ENCODE measurements at places on chromosomes 6 and 20.

- no peak for DNase-seq
These were observed 723 bp downstream of the AKIRIN2 start for GRCh38 chr6:87701344-87701675.

- DNase-seq = no peak
These were observed 62.5 kb upstream of the TMEM170B start for GRCh38 chr6:11475016-11475415.

- DNase-seq = no peak
These were observed 57.6 kb downstream of the CPNE5 start for GRCh38 chr6:36781669-36782068.

GRCh38 chr20:62405981-62406513, 1.0 kb downstream of the CABLES2 start:
- DNase-seq = no peak

GRCh38 chr20:51856432-51856831, 54.1 kb upstream of the SALL4 start:
- DNase-seq = no peak

GRCh38 chr6:37860226-37860839, 40.8 kb downstream of the ZFAND3 start:
- DNase-seq = no peak

GRCh38 chr6:131197716-131198115, 62.4 kb downstream of the AKAP7 start:
- no peak for DNase-seq

DNA sequence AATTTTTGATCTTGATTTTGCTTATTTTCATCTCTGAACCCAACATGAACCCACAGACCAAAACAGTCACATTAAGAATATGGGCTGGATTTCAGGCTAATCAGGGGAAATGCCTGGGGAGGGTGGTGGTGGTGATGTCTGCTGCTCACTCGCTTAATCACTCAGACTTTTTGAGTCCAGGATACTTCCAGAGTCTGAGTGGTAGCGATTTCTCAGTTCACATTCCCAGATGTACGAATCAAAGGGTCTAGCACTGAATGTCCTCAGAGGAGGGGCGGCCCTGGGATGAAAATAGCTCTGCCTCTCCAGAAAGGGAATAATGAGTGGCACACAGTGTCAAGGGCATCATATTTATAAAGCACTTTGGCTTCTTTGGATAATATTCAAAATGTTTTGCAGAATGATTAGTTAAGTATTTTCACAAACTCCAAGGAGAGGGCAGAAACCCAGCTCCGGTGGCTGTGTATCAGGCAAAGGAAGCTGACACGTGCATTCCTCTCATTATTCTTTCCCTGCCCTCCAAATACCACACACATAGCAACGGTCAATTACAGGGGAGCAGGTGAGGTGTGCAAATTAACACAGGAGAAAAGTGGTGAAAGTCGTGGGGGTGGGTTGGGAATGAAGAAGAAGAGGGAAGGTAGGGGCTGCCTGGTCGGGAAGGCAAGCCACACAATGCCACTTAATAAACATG, 345.2 kb upstream of the RSPO3 start:
- no peak for DNase-seq

DNA sequence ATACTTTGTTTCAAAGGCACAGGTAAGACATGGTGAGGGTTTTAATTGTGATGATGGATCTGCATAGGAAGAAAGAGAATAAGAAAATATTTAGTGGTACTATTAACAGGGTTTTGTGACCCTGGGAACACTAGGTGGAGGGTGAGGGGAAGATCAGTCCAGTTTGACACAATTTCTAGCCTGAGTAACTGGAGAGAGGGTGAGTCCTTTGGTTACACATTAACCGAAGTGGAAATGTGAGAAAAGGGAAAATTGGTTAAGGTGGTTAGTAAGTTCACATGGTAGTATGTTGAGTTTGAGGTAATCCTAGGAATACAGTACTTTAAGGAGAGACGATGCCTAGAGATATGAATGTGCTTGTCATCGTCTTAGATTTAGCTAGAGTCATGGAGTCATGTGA, 54.8 kb upstream of the POU3F2 start:
- DNase-seq = no peak

- DNase-seq = no peak
These were observed 17.8 kb downstream of the MTG2 start for GRCh38 chr20:62200491-62201172.

GRCh38 chr6:21845018-21845417, 251.5 kb downstream of the SOX4 start:
- no peak for DNase-seq

DNA sequence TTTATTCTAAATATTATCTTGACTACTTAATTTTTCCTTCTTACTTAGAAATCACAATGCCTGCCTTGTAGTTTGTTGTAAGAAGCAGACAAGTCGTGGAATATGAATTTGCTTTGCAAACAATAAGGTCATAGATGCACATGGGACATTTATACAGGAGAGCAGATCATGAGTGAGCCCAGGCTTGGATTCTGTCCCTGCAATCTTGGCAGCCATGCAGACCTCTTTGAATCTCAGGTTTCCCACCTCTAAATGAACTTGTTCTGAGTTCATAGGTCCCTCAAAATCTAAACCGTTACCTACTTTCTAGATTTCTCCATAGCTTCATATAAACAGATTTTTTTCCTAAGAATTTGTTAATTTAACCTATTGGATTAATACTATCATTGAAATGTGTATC, 19.5 kb downstream of the KIAA0408 start:
- DNase-seq = no peak

DNA sequence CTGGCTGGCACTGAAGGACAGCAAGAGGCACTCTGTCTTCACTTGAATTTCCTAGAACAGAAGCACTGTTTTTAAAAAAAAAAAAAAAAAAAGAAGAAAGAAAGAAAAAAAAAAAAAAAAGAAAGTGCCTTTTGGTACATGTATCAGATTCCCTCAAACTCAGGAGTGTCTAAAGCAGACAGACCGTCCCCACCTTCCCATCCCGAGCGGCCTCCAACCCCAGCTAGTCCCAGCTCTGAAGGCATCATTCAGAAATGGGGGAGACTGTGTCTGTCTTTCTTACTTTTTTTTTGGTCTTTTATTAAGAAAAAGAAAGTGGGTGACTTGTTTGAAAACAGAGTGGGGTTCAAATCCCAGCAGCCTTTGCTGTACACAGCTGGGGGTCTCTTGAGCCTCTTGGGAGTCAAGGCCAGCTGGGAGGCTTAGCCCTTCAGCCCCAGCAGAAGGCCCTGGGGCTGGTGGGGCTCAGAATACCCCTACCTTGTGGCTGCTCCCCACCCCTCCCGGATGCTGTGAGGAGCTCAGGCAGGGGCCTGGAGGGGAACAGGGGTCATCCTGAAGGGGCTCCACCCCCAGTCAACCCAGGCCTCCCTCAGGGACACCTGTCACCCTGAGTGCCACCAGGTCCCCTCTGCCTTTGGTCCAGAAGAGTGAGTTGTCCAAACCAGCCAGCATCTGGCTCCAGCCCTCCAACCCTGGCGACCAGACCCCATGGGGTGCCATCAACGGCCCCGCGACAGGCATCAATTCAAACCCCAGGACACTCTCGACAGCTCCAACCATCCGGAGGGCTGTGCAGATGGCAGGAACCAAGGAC, 128.3 kb downstream of the TAF4 start:
- DNase-seq = no peak

GRCh38 chr6:43125119-43125518, 46.0 kb upstream of the SRF start:
- no peak for DNase-seq

Measured in nucleus accumbens (tissue), 56 donors.